HCT116 (cell line): ENCODE measurements at places on chromosomes 12 and 14. TPM values are rescaled to one million over a fixed set of nuclear protein-coding genes. Genes with fewer than 3 reads are reported as not detected.

The LRCOL1 gene
- total RNA-seq = not detected

The MYO1A gene
- total RNA-seq = 0.76 TPM

The KRT7 gene
- 72.6 TPM for total RNA-seq

The ARMH4 gene
- total RNA-seq = 1.7 TPM

The SLC4A8 gene
- total RNA-seq = 1.4 TPM

- peaks cover 11% of the 10 kb centered on the region for H3K4me1 ChIP-seq
- H3K36me3 ChIP-seq = no peaks in the 10 kb centered on the region
- no peak overlapping the region for H3K4me3 ChIP-seq
Measured at GRCh38 chr12:128825835-128826234, 2.1 kb upstream of the SLC15A4 start.

DNA sequence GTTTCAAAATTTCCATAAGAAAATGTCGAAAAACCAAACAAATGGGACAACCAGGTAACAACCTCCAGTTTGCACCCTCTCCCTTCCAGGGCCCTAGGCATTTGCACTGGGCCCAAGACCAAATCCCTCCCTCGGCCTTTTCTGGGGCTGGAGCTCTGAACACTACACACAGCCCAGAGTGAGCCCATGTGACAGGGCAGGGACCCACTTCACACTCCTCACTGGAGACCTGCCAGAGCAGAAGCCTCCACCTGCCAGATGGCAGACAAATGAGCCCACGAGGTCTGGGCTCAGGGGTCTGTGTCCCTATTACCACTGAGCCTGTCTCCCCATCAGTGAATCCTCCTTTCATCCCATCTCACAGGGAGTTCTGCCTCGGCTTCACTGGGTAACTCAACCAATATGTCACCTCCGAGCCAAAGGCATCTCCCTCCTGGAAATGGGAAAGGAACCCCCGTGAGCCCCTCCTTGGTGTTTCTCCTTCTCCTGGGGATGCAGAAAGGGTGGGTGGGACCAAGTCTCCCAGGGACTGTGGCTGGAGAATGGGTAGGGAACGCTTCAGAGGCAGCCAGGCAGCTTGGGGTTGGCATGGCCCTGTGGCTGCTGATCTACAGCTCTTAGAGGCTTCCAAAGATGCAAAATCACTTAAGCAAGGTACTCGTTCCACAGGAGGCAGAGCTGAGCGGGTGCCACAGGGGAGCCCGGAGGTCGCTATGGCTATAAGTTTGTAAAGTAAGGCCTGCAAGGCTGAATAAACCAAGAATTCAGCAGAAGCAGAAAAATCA, 10.6 kb downstream of the VWF start:
- DNase-seq = no peak
- H3K36me3 ChIP-seq = no peaks in the 10 kb centered on the region
- peaks cover 6% of the 10 kb centered on the region; the same call in 1 of the 2 replicates for H3K4me1 ChIP-seq
- H3K27ac ChIP-seq = no peak overlapping the region

- H3K4me1 ChIP-seq = peaks cover 42% of the 10 kb centered on the region
- H3K36me3 ChIP-seq = no peaks in the 10 kb centered on the region
- H3K27me3 ChIP-seq = peaks cover 4% of the 10 kb centered on the region; the same call in 1 of the 2 replicates
- peak overlapping the region; percentile 48 for H3K4me3 ChIP-seq
- peak; percentile 56 for DNase-seq
Measured at GRCh38 chr12:57242691-57243454, 8.1 kb downstream of the STAC3 start.

DNA sequence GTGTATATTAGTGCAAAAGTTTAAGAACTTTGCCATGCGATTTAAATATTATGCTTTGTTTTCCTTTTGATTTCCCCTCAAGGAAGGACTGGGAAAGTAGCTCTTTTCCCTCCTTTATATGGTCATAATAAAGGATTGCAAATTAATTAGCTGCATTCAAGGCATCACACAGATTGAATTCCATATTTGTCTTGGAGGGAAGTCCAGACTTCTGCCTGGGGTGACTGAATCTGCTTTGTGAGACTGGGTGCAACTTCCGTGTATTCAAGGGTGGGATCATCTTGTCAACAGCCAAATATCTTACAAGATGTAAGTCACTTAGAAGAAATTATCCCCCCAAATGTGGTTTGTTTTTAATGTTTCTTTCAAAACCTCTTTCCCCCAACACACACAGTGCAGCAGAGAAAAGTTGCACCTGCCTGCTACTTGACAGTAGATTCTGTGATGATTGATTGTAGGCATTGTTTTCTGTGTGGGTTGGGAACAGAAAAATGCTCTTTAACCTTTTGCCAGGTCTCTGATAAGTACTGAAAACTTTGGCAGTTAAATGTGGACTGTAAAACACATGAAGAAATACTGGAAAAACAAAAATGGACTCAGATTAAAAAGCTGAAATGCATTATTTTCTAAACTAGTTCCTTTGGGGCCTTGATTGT, 28.4 kb downstream of the STK38L start:
- 0 out of 2 replicates have a peak, but pooled peaks cover under 1% of the 10 kb centered on the region for H3K4me1 ChIP-seq
- DNase-seq = no peak

GRCh38 chr12:71601546-71601945, 62.1 kb downstream of the ZFC3H1 start:
- H3K27ac ChIP-seq = no peak overlapping the region
- no peaks in the 10 kb centered on the region for H3K36me3 ChIP-seq
- no peak for DNase-seq
- no peaks in the 10 kb centered on the region for H3K27me3 ChIP-seq
- no peaks in the 10 kb centered on the region for H3K4me1 ChIP-seq

DNA sequence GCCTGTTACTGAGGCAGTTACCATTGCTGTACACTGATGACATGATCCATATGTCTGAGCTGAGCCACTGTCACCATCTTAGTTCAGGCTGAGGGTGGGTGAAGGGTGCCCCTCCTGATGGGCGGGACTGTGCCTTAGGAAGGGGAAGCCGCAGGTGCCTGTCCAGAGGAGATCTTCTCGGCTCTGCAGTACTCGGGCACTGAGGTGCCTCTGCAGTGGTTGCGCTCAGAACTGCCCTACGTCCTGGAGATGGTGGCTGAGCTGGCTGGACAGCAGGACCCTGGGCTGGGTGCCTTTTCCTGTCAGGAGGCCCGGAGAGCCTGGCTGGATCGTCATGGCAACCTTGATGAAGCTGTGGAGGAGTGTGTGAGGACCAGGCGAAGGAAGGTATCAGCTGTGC, 3.7 kb downstream of the RNF31 start:
- no peak overlapping the region for H3K27ac ChIP-seq
- no peaks in the 10 kb centered on the region for H3K27me3 ChIP-seq
- H3K36me3 ChIP-seq = peaks cover 36% of the 10 kb centered on the region
- no peak for DNase-seq
- no peak overlapping the region for H3K4me3 ChIP-seq
- H3K4me1 ChIP-seq = peaks cover 5% of the 10 kb centered on the region

DNA sequence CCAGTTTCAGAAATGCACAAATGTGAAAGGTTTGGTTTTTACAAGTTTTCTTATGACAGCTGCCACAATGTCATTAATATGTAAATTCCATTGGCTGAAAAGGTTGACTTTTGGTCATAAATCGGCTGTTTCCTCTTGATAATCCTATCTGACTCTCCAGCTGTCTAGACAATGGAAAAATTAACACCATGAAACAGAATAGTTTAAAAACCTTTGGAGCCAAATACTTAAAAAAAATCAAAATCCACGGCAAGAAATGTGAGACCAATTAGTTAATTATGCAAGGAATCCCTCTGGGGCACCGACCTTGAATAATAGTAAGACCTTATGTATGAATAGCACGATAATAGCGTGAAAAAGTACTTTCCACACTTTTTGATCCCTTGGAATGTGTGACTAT, 138.0 kb downstream of the ZNF664 start:
- no peak for DNase-seq
- H3K27ac ChIP-seq = no peak overlapping the region
- peaks cover 5% of the 10 kb centered on the region; the same call in 1 of the 2 replicates for H3K4me1 ChIP-seq
- no peak overlapping the region for H3K4me3 ChIP-seq
- no peaks in the 10 kb centered on the region for H3K36me3 ChIP-seq

- H3K36me3 ChIP-seq = no peaks in the 10 kb centered on the region
- DNase-seq = no peak
- no peaks in the 10 kb centered on the region for H3K4me1 ChIP-seq
- no peak overlapping the region for H3K4me3 ChIP-seq
Measured at GRCh38 chr12:102396276-102396675, 84.1 kb downstream of the IGF1 start.

GRCh38 chr12:38775457-38775856, 129.9 kb downstream of the CPNE8 start:
- no peaks in the 10 kb centered on the region for H3K27me3 ChIP-seq
- H3K36me3 ChIP-seq = no peaks in the 10 kb centered on the region

DNA sequence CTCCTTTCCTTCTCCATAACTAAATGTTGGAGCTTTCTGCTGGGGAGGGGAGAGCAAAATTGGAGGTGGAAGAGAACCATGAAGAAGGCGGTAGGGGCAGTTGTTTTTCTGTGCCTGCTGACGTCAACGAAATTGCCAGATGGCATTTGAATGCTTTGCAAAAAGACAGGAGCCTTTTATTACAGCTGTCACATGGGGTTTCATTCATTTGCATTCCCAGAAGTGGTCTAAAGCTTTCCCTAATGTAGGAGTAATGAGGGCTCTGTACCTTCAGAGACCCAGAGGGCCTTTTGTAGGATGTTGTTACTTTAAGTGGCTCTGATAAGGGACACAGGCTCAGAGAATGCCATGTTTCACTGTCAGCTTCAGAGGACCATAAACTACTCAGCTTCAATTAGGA, 107.1 kb upstream of the SLCO1C1 start:
- no peaks in the 10 kb centered on the region for H3K36me3 ChIP-seq
- H3K27me3 ChIP-seq = no peaks in the 10 kb centered on the region
- no peaks in the 10 kb centered on the region for H3K4me1 ChIP-seq
- no peak overlapping the region for H3K4me3 ChIP-seq
- H3K27ac ChIP-seq = no peak overlapping the region

DNA sequence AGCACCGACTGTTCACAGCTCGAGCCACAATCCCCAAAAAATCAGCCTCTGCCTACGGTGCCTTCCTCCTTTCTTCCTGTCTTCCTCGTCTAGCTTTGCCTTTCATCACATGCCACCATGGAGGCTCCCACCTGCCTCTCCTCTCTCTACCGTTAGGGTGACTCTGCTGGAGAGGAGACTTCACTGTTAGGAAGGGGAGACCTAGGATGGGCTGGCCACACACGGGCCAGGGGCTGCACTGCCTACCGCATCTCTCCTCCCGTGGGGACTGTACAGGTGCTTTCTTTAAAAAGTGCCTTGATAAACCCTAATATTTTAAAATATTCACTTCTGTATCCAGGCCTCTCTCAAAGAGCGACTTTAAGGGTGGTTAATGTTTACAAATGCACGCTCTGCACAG, 1104.7 kb downstream of the BCL11B start:
- no peaks in the 10 kb centered on the region for H3K4me1 ChIP-seq
- DNase-seq = no peak
- no peaks in the 10 kb centered on the region for H3K36me3 ChIP-seq
- no peak overlapping the region for H3K4me3 ChIP-seq

DNA sequence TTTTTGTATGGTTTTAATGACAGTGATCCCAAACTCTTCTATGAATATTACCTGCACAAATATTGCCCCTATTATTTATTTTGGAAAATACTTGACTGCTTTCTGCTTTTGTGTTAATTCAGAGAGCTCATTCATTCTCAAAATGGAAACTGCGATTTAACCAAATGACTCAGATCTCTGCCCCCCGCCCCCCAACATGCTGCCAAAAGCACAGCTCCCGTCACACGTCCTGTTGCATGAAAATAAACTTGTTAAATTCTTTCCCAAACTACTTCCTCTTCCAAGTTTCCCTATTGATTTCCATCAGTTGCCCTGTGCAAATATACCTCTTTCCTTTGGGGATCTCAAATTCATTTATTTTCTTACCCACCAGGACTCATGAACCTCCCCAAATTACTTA, 18.0 kb upstream of the NRDE2 start:
- no peak for DNase-seq
- H3K4me3 ChIP-seq = no peak overlapping the region
- no peak overlapping the region for H3K27ac ChIP-seq
- H3K27me3 ChIP-seq = no peaks in the 10 kb centered on the region

DNA sequence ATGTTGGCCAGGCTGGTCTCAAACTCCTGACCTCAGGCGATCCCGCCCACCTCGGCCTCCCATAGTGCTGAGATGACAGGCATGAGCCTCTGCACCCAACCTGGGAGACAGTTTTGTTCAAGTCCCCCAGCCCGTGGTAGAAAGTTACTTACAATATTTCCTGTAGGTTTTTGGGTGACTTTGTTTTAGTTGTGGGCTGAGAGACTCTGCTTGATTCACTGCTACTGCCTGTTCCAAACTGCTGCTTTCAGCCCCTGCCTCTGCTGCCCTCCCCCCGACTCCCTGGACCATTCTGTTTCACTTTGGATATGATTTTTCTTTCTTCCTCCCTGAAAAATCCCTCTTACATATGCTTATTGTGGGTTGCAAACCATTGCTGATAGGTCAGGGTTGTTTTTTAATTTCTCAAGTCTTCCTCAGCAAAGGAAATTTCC, 13.4 kb upstream of the PCNX1 start:
- H3K4me3 ChIP-seq = no peak overlapping the region
- DNase-seq = no peak
- no peaks in the 10 kb centered on the region for H3K4me1 ChIP-seq
- no peak overlapping the region for H3K27ac ChIP-seq
- no peaks in the 10 kb centered on the region for H3K36me3 ChIP-seq

DNA sequence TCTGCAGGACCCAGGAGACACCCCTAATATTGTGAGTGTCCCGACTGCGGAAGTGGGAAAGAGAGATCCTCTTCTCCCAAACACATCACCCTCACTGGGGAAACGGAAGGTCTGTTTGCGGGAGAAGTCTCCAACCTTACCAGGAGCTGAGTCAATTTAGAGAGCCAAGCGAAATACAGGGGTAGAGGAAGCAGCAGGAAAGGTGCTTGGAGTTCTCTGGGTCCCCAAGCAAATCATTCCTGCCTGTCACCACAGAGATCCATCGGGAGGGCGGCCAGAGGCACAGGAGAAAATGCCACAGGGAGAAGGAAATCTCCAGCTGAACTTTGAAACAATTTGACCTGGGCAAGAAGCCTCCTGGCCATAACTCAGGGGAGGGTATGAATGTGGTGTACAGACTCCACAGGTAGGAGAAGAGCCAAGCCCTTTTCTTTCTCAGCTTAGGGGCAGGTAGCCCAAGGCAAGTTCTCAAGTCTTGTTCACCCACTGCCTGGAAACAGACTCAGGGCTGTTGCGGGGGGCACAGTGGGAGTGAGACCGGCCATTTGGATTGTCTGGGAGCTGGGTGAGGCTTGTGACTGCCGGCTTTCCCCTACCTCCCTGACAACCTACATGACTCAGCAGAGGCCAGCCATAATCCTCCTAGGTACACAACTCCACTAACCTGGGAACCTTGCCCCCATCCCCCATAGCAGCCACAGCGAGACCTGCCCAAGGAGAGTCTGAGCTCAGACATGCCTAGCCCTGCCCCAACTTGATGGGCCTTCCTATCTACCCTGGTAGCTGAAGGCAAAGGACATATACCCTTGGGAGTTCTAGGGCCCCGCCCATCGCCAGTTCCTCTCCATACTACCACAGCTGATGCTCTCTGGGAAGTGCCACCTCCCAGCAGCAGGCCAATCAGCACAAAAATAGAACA, 211.9 kb upstream of the ARHGAP5 start:
- H3K27me3 ChIP-seq = no peaks in the 10 kb centered on the region
- no peak overlapping the region for H3K27ac ChIP-seq
- no peak for DNase-seq
- no peaks in the 10 kb centered on the region for H3K36me3 ChIP-seq
- peaks cover 6% of the 10 kb centered on the region; the same call in 1 of the 2 replicates for H3K4me1 ChIP-seq

- H3K27ac ChIP-seq = no peak overlapping the region
- no peak for DNase-seq
- no peaks in the 10 kb centered on the region for H3K4me1 ChIP-seq
- no peaks in the 10 kb centered on the region for H3K27me3 ChIP-seq
- H3K4me3 ChIP-seq = no peak overlapping the region
Measured at GRCh38 chr12:11758510-11759493, 109.3 kb downstream of the ETV6 start.

GRCh38 chr12:49541911-49542505, 3.2 kb downstream of the KCNH3 start:
- no peak for DNase-seq
- no peak overlapping the region for H3K27ac ChIP-seq
- H3K4me3 ChIP-seq = no peak overlapping the region
- peaks cover 7% of the 10 kb centered on the region; the same call in 1 of the 2 replicates for H3K36me3 ChIP-seq
- peaks cover 33% of the 10 kb centered on the region for H3K4me1 ChIP-seq
- H3K27me3 ChIP-seq = no peaks in the 10 kb centered on the region
